ENCODE measurements at places on chromosomes 6 and 20. TPM values are rescaled to one million over a fixed set of nuclear protein-coding genes. Genes with fewer than 3 reads are reported as not detected.

UBR2 gene
- total RNA-seq = 30.9 TPM

CPNE5 gene
- total RNA-seq = 0.66 TPM

OXT gene
- total RNA-seq = not detected

SYNDIG1 gene
- total RNA-seq = 0.57 TPM

SGK2 gene
- total RNA-seq = 0.22 TPM

TREM2 gene
- not detected for total RNA-seq

LPIN3 gene
- 7.7 TPM for total RNA-seq

CST1 gene
- total RNA-seq = 75.0 TPM
